ENCODE measurements at places on chromosomes 6 and 20.

DNA sequence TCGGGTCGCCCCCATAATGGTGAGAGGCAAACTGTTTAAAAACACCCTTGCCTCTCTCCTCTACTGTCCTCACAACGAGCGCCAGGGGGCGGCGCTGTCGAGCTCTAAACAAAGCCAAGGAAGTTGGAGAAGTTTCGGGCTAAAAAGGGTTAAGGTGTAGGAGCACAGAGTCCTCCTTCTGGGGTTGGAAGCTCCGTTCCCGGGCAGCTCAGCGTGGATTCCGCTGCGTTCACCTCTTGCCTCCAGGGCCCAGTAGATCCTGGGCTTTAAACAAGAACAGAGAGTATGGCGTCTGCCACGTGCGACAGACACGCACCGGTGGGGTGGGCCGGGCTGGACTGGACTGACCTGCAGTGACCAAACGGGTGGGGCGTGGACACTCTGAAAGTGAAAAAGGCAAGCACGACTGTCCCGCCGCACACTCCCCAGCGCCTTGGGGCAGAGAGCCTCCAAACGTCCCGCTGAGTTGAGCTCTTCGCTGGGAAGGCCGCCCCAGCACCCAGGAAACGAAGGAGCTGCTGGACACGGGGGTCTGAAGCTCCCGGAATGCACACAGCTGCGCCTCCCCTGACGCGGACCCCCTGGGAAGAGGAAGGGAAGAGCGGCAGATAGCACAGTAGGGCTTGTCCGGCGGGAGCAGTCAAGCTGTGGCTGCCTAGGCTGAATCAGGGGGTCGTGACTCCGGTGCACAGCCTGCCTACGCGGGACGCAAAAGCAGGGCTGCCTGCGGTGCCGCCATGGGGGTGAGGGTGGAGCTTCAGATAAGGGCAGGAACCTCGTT, 1.6 kb upstream of the THBD start:
- DNase-seq: peak; percentile 88

DNA sequence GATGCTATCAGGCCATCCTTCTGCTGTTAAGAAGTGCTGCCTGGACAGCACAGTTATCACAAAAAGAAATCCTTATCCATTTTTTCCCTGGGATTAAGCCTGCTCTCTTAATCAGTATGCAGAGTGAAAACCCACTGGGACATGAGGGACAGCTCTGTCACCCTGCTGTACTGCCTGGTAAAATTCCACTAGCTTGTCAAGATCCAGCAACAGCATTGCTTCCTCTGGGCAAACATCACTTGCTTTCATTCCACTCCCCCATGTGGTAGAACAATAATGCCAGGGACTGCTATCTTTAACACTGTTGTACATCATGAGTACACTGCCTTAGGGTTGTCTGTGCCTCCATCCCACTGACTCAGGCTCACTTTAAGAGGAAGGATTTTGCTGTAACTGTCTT, 331.3 kb downstream of the KIF16B start:
- DNase-seq: peak; percentile 14

GRCh38 chr6:6565488-6565887, 23.0 kb upstream of the LY86 start:
- no peak for DNase-seq

- DNase-seq: peak; percentile 69
Observed at GRCh38 chr6:16505711-16506357, 255.4 kb downstream of the ATXN1 start.

DNA sequence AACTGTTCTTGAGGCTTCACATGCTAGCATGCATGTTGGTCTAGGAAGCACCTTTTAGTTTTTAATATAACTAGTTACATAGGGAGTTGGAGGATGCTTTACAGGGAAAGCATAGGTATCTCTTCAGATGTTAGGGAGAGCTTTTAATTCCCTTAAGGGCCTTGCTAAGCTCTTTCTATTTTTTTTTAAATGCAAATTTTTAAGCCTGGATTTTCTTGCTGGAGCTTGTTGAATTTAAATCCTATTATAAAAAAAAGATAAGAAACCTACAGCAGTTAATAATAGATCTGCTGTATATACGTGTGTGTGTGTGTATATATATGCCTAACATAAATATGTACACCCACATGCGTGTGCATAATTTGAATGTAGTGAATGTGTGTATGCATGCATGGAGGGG, 79.0 kb downstream of the FIG4 start:
- no peak for DNase-seq
